ENCODE measurements at places on chromosomes 5 and 9.

DNA sequence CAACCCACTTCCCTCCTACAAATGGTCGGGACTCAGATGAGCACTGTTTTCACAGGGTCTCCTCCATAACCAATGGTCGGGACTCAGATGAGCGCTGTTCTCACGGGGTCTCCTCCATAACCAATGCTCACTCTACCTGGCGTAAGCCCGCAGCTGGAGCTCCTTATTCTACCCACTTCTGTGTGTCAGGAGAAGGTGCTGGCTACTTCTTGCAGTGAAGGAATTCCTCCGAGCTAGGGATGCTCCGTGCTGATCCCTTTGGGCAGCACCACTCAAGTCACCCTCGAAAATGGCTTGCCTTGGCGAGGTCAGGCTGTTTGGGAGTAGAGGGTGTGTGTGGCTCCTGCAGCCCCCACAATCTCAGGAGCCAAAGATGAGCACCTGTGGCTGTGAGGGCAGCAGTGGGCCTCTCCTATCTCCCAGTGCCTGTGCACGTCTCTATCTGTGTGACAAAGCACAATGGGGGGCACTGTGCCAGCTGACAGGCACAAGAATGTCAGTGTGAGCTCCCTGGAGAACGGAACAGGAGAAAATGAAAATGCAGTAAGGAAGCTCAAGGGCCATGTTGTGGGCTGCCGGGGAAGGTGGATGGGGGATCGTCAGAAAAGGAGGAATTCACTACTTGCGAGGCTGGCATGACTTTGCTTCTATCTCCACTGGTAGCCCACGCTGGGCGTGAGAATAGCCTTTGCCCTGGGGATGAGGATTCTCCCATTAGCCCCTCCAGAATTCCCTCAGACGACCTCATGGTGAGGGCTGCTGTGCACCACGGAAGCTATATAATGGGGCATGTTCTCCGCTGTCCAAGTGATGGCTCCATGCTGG, 3.9 kb upstream of the BTNL9 start:
- DNase-seq: no peak

GRCh38 chr5:43664501-43665040, 61.6 kb downstream of the NNT start:
- DNase-seq: no peak

- no peak for DNase-seq
Measured at GRCh38 chr5:82766206-82766605, 311.0 kb downstream of the TMEM167A start.

DNA sequence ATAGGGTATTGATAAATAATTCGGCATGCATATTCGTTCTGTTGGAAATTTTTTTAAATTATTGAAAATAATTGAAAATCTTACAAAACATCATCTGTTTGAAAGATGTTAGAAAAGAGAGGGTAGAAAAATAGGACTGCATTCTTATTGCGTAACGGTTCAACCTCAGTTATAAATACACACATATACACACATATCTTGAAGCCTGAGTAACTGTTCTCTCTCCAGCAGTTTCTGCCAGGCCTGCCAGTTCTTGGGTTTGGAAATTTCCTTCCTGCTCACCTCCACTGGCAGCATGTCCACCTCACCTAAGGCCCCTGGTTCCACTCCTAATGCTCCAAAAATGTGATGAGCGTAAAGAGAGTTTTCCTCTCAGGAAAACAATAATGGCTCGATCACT, 9.1 kb downstream of the SPATA31E1 start:
- DNase-seq: no peak
